ENCODE measurements at places on chromosomes 6 and 20. TPM values are rescaled to one million over a fixed set of nuclear protein-coding genes. Genes with fewer than 3 reads are reported as not detected.

GRCh38 chr20:58438970-58439808 lies 50.2 kb downstream of the VAPB start:
- no peak overlapping the region for H3K4me3 ChIP-seq
- peaks cover 46% of the 10 kb centered on the region for H3K4me1 ChIP-seq
- H3K27ac ChIP-seq, result peak overlapping the region; percentile 35
- 0 out of 2 replicates have a peak, but pooled peaks cover 4% of the 10 kb centered on the region for H3K36me3 ChIP-seq

Gene SAMD3
- total RNA-seq, result 4.9 TPM

Gene SYNGAP1
- total RNA-seq, result 36.9 TPM

DNA sequence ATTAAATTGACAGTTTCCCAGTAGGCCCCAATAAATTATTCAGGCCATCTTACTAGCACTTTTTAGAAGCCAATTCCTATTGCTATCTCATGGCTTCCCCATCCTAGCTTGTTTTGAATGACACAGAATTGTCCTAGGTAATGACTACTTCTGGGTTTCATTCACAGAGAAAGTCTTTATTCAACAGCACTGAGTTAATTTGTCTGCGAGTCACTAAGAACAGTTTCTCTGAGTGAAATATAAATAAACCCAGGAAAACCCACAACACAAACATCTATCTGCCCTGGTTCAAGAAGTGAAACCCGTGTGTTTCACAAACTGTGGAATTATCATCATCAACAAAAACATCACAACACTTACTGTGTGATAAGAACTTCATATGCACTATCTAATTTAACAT lies 1366.8 kb downstream of the EPHA7 start:
- H3K27me3 ChIP-seq, result no peaks in the 10 kb centered on the region
- DNase-seq, result no peak
- H3K4me3 ChIP-seq, result no peak overlapping the region
- no peak overlapping the region for H3K27ac ChIP-seq
- H3K36me3 ChIP-seq, result no peaks in the 10 kb centered on the region

DNA sequence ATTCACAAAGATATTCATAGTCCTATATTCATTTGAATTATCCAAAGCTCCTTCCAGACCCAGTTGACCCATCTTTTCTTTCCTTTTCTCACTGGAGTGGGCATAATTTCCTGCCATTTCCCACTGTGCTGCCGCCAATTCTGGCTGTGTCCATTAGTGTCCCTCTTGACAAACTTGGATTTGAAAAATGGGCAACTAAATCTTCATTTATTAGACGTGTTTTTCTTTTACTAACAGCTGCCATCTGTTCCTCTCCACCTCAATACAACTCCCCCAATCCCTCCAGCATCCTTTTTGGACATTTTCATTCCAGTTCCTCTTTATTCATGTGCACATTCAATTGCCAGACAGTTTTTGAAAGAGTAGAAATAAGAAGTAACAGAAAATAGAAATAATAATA lies 90.5 kb downstream of the PCSK2 start:
- DNase-seq, result no peak
- H3K4me3 ChIP-seq, result no peak overlapping the region
- H3K36me3 ChIP-seq, result no peaks in the 10 kb centered on the region
- H3K4me1 ChIP-seq, result no peaks in the 10 kb centered on the region
- H3K27ac ChIP-seq, result no peak overlapping the region

DNA sequence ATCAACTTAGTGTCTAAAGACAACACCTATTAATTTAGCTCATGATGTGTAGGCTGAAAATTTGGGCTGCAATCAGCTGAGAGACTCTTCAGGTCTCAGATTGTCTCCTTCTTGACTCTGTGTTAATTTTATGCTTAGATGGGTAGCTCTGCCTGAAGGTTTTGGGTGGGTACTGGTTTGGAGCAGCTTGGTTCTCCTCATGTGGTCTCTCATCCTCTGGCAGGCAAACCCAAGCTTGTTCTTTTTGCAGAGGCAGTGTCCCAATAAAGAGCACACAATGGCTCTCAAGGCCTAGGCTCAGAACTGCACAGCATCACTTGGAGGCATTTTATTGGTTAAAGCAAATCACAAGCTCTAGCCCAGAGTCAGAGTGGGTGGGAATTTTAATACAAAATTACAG lies 280.6 kb downstream of the BTBD3 start:
- no peak overlapping the region for H3K4me3 ChIP-seq
- no peaks in the 10 kb centered on the region for H3K36me3 ChIP-seq
- DNase-seq, result no peak
- H3K27me3 ChIP-seq, result no peaks in the 10 kb centered on the region
- H3K27ac ChIP-seq, result no peak overlapping the region

- H3K27me3 ChIP-seq, result no peaks in the 10 kb centered on the region
- DNase-seq, result peak; percentile 9
- H3K4me1 ChIP-seq, result no peaks in the 10 kb centered on the region
- no peak overlapping the region for H3K27ac ChIP-seq
- H3K36me3 ChIP-seq, result no peaks in the 10 kb centered on the region
These were observed 298.4 kb downstream of the MAFB start for GRCh38 chr20:40390654-40391053.

- DNase-seq, result no peak
- no peaks in the 10 kb centered on the region for H3K36me3 ChIP-seq
- no peak overlapping the region for H3K27ac ChIP-seq
- H3K4me1 ChIP-seq, result no peaks in the 10 kb centered on the region
- no peak overlapping the region for H3K4me3 ChIP-seq
- H3K27me3 ChIP-seq, result no peaks in the 10 kb centered on the region
These were observed 22.2 kb downstream of the PREP start for GRCh38 chr6:105380634-105381033.

- H3K36me3 ChIP-seq, result no peaks in the 10 kb centered on the region
- DNase-seq, result no peak
- no peak within 1 kb of the TSS for H3K4me3 ChIP-seq
- no peaks in the 10 kb centered on the region for H3K4me1 ChIP-seq
These were observed at the start of gene TRIM31 for GRCh38 chr6:30113003-30113759. Gene TRIM31, minus strand, starts transcription at chr6:30113090. Its CDS starts 285 bp downstream, at chr6:30112805.

- H3K4me3 ChIP-seq, result no peak overlapping the region
- no peak overlapping the region for H3K27ac ChIP-seq
- H3K4me1 ChIP-seq, result peaks cover 3% of the 10 kb centered on the region
- no peaks in the 10 kb centered on the region for H3K36me3 ChIP-seq
These were observed 71.9 kb upstream of the POPDC3 start for GRCh38 chr6:105251689-105252088.

DNA sequence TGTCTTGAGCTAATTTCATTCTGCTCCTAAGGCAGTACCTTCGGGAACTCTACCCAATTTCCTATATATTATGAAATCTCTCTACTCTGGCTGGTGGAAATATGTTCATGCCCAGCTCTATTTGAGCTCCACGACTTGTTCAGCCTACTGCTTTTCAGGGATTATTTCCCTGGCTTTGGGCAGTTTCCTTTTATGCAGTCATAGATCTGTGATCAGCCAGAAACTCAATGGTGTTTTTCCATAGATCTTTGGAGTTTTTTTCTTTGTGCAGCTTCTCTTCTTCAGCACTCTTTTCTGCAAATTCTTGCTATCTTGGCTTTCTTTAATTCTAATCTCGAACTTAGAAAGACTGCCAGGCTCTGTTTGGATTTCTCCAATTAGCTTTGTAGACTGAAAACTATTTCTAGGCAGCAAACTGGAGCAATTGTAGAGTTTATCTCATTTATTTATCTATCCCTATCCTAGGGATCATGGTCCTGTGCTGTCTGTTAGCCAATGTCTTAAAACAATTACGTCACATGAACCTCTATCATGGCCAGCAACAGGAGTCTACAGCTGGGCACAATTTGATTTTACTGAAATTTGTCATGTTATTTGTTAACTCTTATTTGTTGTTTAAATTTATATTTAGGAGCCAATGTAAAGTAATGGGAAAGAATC lies 328.4 kb downstream of the BCKDHB start:
- H3K4me3 ChIP-seq, result no peak overlapping the region
- DNase-seq, result no peak
- H3K4me1 ChIP-seq, result peaks cover 29% of the 10 kb centered on the region
- no peak overlapping the region for H3K27ac ChIP-seq

GRCh38 chr6:24849713-24850112 lies 51.0 kb upstream of the ARMH2 start:
- no peak overlapping the region for H3K4me3 ChIP-seq
- no peak for DNase-seq
- no peaks in the 10 kb centered on the region for H3K36me3 ChIP-seq
- H3K27ac ChIP-seq, result no peak overlapping the region
- H3K27me3 ChIP-seq, result no peaks in the 10 kb centered on the region

Gene CTAGE9
- total RNA-seq, result not detected

Gene SEMG2
- not detected for total RNA-seq
